ENCODE measurements at places on chromosomes 1 and 21. TPM values are rescaled to one million over a fixed set of nuclear protein-coding genes. Genes with fewer than 3 reads are reported as not detected.

SLAMF6 gene
- 0.27 TPM for polyA plus RNA-seq

MEX3A gene
- 17.6 TPM for polyA plus RNA-seq

FHAD1 gene
- not detected for polyA plus RNA-seq

GRCh38 chr1:162008799-162009198 lies 14.9 kb downstream of the OLFML2B start:
- no peak for DNase-seq

DNA sequence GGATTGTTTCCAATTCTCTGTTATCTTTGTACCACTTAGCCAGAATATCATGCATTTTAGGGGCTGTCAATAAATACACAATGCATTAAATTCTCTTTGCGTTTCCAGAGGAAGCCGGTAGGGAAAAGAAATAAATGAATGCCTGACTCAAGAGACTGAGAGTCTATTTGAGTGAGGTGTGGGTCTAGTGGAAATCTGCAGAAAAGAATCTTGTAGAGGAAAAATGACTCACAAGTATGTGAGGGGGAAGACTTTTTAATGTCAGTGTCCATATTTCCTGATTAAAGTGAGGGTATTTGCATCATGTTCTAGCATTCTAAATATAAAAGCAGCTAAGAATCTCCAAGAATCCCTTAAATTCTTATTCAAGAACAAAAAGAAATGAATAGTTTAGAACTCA lies 271.1 kb downstream of the PTPRC start:
- DNase-seq = no peak

GRCh38 chr1:62784509-62785365 lies 805 bp downstream of the ATG4C start:
- peak; percentile 7 for DNase-seq

Data from muscle of arm (tissue), 14 donors.